Bronchial smooth muscle cell (primary cell): ENCODE measurements at places on chromosomes 6 and 20. TPM values are rescaled to one million over a fixed set of nuclear protein-coding genes. Genes with fewer than 3 reads are reported as not detected.

The IMPG1 gene
- total RNA-seq: not detected in 2 replicates

The RIPPLY2 gene
- not detected in 2 replicates for total RNA-seq

The CGA gene
- 0.16 TPM in 1 of 2 replicates, not detected in the other for total RNA-seq

The WFDC10B gene
- 0.26 TPM in 1 of 2 replicates, not detected in the other for total RNA-seq

The SYCP2L gene
- under 0.01 TPM in 1 of 2 replicates, not detected in the other for total RNA-seq

The DDO gene
- total RNA-seq: 0.09 and 0.47 TPM in 2 replicates

The SLC17A9 gene
- 2.0 and 6.5 TPM in 2 replicates for total RNA-seq

The NEURL2 gene
- 4.7 and 6.8 TPM in 2 replicates for total RNA-seq

The DPPA5 gene
- not detected in 2 replicates for total RNA-seq

The MYT1 gene
- total RNA-seq: not detected in 2 replicates

The LCA5 gene
- total RNA-seq: 3.4 and 5.7 TPM in 2 replicates

The MC3R gene
- not detected in 2 replicates for total RNA-seq

The TRPC4AP gene
- total RNA-seq: 47.3 and 56.0 TPM in 2 replicates

The TP53INP2 gene
- total RNA-seq: 2.0 and 3.6 TPM in 2 replicates

The PTPRT gene
- total RNA-seq: under 0.01 TPM in 1 of 2 replicates, not detected in the other

The CCN5 gene
- 3.0 and 8.8 TPM in 2 replicates for total RNA-seq

The TRAPPC3L gene
- 0.09 and 0.16 TPM in 2 replicates for total RNA-seq
